ENCODE measurements at places on chromosomes 3 and 15.

DNA sequence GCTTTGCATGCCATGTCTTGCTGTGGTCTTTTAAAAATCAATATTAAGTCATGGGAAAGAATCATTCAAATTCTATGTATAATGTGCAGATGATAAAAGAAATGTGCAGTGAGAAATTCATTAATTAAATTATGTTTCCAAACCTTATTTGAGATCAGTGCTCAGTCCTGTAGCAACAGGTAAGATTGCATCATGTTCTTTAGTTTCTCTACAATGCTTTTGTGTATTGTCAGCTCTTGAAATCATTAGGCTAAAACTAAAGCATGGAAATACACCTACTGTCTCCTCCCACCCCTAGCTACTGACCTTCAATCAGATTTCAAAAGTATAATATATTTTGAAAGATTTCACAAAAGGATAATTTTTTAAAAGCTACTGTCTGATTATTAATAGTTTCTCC, 612.7 kb downstream of the ROBO2 start:
- no peak for DNase-seq

- DNase-seq: no peak
Observed at GRCh38 chr3:182220013-182220412, 508.3 kb downstream of the SOX2 start.

GRCh38 chr3:194592798-194593752, 40.1 kb downstream of the TMEM44 start:
- peak; percentile 38 for DNase-seq

- DNase-seq: no peak
Observed at GRCh38 chr3:127760361-127760760, 62.0 kb downstream of the MGLL start.

GRCh38 chr15:40108061-40108854, 421 bp downstream of the BMF start:
- no peak for DNase-seq

DNA sequence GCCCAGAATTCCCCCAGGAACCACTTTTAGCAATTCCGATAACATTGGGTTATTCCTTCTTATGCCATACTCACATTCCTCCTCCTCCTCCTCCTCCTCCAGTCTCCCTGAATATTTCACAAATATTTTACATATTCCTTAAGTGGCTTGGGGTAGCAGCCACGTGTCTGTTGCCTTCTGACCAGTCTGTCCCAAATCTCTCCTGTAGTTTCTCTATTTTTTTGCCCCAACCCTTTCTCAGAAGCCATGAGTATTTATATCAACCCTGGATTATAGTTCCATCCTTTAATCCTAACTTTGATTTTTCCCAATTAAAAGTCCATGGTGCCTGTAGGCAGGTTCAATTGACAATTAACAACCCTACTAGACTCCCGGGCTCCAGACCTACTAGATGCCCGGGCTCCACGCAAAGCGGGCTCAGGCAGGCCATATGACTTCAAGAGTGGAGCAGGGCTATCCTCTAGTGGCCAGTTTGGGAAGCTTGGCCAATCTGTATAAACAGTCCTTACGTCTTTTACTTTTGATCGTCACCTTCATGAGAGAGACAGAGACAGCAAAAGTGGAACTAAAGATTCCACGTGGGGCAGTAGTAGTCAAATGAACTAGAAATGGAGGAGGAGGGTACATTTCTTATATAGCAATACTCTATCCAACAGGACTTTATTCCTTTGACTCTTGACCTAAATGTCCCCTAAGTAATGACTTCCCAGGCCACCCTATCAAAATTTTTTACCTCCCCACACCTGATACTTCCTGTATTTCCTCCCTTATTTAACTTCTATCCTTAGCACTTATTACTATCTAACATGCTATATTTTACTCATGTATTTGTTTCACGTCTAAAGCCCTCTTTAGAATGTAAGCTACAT, 69.7 kb downstream of the USF3 start:
- DNase-seq: peak; percentile 80

DNA sequence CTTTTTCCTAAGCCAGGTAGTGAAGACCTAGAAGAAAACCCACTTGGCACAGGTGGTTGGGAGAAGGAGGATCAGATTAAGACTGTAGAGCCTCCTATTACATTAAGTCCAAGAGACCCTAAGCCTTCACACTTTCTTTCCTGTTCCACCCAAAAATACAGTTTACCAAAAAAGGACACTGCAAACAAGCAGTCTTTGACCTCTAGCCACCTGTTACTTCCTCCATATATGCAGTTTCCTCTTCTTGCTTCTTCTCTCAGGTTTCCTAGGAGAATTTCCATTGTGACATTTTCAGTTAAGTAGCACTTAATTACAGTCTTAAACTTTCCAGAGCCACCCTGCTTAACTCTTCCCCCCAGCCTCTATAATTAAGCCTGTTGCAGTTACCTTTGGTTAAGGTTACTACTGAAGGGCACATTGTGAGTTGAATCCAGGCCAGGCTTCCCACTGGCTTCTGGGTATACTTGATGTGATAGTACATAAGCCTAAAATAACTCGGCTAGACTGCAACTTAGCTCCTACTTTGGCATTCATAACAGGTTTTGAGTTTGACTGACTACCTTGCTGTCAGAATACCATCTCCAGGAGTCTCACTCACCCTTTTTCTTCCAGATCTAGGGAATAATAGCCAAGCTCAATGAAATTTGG, 114.2 kb upstream of the UMPS start:
- DNase-seq: no peak

DNA sequence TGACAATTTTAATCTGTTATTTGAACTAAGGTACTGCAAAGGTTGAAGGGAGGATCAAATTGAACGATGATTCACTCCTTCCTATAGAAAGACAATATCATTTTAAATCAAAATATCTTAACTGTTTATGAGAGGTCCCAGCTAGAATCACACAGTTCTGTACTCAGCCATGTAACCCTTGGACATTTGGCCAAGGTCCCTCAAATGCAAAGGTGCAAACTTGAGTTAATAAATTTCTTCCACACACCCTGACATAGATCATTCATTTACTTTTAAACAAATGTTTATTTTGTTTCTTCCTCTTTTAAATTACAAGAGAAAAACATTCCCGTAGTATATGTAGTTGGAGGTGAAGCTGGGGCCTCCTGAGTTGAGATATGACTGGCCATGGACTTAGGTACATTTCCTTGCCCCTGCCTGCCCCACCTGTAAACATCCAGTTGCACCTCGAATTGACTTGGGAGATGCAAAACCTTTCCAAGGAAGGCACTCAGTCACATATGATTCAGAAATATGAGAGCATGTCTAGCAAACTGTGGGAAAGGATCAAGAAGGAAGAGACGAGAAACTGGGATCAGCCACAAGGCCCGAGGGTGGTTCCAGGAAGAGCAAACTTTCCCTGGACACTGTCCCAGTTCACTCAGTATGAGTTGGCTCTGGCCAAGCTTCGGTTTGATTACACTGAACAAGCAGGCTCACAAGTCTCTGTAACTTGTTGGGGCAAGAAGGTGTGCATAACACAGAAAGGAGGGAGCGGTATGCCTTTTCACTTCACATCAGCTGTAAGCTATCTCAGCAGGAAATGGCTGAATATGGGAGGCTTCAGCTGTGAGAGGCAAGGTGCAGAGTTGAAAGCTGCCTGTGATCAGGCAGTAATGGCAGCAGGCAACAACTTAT, 6.7 kb downstream of the TNFSF10 start:
- no peak for DNase-seq

DNA sequence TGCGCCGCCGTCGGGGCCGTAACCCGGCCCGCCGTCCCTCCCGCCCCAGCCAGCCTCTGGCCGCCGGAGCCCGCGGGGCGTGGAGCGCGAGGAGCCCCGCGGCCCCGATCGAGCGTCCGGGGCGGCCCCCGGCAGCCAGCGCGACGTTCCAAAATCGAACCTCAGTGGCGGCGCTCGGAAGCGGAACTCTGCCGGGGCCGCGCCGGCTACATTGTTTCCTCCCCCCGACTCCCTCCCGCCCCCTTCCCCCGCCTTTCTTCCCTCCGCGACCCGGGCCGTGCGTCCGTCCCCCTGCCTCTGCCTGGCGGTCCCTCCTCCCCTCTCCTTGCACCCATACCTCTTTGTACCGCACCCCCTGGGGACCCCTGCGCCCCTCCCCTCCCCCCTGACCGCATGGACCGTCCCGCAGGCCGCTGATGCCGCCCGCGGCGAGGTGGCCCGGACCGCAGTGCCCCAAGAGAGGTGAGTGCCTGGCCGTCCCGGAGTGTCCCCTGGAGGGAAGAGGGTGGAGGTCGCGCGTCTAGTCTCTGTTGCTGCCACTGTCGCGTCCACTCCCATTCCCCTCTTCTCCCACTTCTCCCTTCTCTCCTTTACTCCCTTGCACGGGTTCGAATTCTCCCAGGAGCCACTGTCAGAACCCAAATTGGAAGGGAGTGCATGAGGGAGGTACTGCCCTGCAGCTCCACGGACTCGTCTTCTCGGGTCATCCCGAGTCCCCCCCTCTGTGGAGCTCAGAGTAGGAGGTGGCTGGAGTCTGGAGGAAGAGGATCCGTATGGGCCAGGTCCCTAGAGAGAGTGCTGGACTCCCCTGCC, 585 bp downstream of the CSK start:
- DNase-seq: peak; percentile 66

GRCh38 chr3:142239421-142239820, 14.0 kb upstream of the GK5 start:
- no peak for DNase-seq

- DNase-seq: no peak
Observed at GRCh38 chr3:188158731-188159310, 4.9 kb downstream of the LPP start.

DNA sequence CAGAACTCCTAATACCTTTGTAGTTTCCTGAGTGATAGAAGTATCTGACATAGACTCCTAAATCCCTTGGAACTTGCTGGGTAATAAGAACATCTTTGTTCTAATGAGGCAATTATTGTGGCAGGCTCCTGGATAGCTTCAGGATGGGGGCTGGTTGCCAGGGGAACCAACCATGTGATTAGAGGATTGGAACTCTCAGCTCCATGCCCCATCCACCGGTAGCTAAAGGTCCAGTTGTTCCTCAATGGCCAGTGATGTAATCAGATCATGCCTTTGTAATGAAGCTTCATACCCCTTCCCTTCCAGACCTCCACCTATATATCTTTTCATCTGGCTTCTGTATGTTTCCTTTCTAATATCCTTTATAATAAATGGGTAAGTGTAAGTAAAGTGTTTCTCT, 221.2 kb upstream of the ALCAM start:
- DNase-seq: no peak

DNA sequence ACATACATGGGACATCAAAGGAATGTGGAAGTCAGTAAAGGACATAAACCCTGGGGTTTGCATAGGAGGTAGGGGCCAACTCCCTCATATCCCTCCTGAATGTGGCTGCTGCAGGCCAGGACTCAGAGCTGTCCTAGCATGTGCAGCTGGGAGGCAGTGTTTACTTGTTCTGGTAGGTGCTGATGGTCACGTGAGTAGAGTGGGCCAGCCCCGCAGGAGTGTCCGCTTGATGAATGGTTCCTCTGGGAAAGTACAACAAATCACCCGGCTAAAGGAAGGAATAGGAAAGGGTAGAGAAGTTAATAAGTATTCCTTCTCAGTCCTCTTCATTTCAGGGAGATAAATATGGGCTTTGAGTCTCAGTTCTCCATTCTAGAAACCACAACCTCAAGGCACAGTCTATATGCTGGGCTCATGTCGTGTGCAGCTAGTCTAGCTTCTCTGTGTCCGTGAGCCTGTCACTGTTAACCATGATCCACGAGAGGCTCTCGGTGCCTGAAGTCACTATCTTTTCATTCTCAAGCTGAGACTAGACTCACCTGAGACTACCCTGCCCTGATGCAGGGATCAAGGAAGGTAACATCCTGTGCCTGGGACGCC, 17.9 kb downstream of the RIOX2 start:
- DNase-seq: peak; percentile 32

GRCh38 chr15:98635848-98636247, 12.5 kb upstream of the IGF1R start:
- peak; percentile 19 for DNase-seq

DNA sequence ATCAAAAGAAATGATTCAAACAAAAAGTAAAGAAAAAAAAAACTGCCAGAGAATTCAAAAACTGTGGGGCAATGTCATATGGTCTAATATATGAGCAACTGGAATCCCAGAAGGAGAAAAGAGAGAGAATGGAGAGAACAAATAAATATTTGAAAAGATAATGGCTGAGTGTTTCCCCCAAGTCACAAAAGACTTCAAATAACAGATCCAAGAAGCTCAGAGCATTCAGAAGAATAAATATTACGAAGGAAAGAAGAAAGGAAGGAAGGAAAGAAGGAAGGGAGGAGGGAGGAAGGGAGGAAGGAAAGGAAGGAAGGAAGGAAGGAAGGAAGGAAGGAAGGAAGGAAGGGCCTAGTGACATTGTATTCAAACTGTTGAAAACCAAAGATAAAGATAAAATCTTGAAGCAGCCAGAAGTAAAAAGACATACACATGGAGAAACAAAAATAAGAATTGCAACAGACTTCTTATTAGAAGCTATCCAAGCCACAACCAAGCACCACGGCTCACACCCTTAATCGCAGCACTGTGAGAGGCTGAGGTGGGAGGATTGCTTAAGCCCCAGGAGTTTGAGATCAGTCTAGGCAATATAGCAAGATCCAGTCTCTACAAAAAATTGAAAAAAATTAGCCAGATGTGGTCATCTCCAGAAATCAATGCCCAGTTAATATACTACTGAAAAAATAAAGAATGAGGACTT, 118.9 kb upstream of the IGSF10 start:
- DNase-seq: no peak

DNA sequence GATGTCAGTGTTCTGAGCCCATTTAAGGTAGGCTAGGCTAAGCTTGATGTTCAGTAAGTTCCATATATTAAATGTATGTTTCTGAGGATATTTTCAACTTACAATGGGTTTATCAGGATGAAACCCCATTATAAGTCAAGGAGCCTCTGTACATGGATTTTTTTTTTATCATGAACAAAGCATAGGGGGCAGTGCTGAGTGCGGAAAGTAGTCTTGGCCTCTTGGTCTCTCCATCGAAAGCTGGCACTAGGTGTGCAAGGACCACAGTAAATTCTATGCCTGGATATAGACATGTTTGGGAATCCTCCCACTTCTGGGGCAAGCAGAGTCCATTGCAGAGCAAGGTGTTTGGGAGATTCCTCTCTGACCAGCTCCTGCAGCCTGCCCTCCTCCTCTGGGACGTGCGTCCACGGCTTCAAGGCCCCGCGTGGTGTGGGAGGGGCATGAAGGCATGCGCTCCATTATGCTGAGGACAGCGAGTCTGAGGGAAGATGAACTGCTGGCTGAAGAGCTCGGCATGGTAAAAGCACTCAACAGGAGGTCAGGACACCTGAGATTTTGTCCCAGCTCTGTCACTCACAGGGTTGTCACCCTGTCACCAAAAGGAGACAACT, 122.9 kb upstream of the LIPC start:
- no peak for DNase-seq
